ENCODE measurements at places on chromosomes 4 and X.

- no peak for DNase-seq
Observed at GRCh38 chr4:21507439-21507838, 441.1 kb downstream of the KCNIP4 start.

- DNase-seq, result no peak
Observed at GRCh38 chr4:184016759-184017668, 111.9 kb downstream of the STOX2 start.

- no peak for DNase-seq
Observed at GRCh38 chr4:163108614-163109013, 58.1 kb downstream of the NAF1 start.

DNA sequence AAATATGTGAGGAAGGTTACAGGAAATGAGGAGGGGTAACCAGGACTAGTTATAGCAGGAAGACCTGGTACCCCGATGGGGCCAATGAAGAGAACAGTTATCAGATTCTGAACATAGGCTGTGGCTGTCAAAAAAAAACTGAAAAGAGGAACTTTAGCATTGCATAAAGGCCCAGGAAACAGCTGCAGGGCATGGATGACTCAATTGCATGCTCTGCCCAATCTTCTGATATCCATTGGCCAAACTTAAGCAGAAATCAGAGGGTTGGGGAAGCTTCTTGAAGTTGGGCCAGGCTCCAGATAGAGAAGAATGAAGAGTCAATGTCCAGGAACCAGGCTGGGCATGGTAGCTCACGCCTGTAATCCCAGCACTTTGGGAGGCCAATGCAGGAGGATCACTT, 1222.4 kb upstream of the PRKX start:
- DNase-seq, result no peak
